ENCODE measurements at places on chromosomes 2 and 18.

DNA sequence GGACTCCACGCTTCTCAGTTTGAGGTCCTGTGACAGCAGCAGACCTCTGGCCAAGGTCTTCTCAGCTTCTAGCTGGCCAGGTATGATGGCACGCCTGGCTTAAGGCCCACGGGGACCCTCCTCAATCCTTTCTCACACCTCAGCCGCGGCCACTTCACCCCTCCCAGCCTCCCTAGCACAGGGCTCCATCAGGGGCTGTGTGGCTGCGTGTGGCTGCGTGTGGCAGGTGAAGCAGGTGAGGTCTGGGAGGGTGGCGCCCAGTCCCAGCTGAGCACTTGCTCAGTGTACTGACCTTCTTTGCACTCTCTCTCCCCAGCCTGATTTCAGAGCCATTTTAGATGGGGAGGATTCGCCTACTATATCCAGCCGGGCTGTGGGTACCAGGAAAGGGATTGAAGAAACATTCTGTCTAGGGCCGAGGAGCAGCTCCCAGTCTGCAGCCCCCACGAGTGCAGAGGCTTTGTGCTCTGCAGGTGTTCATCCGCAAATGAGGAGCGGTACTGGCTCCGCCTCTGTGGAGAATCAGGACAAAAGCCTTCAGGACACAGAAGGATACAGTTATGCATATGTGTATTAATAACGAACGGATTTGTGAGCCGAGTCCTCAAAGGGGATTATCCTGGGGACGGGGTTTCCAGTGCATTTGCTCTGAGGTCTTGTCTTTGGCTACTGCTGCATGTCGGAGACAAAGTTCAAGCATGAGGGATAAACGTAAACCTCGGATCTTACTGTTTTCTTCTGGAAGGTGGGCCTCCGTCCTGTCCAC is 236.9 kb upstream of the RAB6C start:
- DNase-seq = no peak

GRCh38 chr2:211157856-211158463 is 601.6 kb downstream of the CPS1 start:
- peak; percentile 56 for DNase-seq

- DNase-seq = no peak
Measured at GRCh38 chr18:65592435-65592834, 158.4 kb upstream of the CDH7 start.

DNA sequence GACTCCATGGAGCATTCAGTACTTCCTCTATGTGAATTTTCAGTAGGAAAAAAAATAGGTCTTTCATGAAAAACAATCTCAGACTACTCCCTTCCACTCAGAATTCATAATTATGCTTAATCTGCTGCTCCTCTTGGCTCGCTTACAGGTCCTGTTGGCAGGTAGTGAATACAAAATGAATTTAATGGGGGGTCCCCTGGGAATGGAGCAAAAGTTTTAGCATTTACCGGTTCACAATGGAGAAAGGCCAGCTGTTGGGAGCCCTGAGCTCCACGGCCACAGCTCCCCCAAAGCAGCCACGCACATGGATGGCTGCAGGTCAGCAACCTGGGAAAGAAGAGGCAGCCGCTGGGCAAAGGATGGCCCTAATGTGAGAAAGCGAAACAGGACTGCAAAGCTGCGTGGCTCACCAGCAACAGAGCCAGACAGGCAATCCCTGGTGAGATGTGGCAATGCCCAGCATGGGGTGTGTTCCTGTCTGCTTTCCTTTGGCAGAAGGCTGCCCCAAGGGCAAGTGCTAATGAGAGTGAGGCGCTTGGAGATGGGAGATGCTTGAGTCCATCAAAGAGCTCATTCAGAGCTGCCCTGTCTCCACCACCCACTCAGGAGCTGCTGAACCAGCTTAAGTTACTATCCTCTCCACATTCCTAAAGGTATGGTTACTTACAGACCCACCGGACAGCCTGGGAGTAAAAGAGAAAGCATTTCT is 447.4 kb downstream of the EPHA4 start:
- DNase-seq = no peak

GRCh38 chr2:140359056-140359771 is 1579.0 kb upstream of the NXPH2 start:
- peak; percentile 8 for DNase-seq

GRCh38 chr2:41544709-41545108 is 503.1 kb upstream of the PKDCC start:
- DNase-seq = no peak

GRCh38 chr2:191206613-191207471 is 38.4 kb upstream of the MYO1B start:
- no peak for DNase-seq

DNA sequence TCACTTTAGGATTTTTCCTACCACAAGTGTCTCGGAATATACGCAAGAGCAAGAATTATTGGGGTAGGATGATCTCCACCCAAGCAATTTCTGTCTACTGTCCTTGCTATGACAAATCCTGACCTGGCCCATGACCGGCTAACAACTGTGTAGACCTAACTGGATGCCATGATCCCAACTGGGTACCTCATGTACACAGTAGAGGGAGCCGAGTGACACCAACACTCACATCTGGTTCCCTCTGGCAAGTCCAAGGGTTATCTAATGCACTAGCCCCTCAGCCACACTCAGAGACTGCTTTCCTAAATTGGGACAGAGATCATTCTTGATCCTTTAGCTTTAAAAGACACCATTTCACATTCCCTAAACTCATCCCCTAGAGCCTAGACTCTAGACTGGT is 60.7 kb upstream of the ZNF532 start:
- no peak for DNase-seq

GRCh38 chr2:2832657-2833056 is 501.6 kb upstream of the MYT1L start:
- DNase-seq = no peak

GRCh38 chr18:75248426-75249174 is 38.0 kb downstream of the TSHZ1 start:
- no peak for DNase-seq

DNA sequence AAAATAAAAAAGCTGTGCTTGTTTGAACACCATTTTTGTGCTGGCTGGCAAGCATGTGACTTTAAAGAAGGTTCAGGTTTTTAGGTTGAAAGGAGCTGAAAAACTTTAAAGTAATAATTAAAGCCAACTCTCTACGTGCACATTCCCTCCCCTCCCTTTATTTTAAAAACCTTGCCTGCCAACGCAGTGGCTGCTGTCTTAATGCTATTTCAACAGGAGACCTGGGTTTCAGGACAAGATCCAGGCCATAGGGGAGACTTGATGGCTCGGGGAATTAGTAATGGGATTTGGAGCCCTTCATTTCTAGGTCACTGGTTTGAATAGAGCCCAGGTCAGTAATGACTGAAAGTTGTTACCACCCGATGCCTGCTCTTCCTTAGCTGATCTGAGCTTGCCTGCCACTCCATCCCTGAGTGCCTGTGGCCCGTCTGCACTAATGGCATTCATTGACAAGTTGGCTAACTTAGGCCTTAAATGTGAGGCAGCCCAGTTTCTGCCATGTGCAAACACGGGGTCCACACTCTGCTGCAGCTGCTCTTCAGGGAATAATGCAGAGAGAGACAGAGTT is 1233.2 kb upstream of the ZEB2 start:
- no peak for DNase-seq

- DNase-seq = peak; percentile 43
Measured at GRCh38 chr2:32330136-32330535, 26.7 kb upstream of the BIRC6 start.

DNA sequence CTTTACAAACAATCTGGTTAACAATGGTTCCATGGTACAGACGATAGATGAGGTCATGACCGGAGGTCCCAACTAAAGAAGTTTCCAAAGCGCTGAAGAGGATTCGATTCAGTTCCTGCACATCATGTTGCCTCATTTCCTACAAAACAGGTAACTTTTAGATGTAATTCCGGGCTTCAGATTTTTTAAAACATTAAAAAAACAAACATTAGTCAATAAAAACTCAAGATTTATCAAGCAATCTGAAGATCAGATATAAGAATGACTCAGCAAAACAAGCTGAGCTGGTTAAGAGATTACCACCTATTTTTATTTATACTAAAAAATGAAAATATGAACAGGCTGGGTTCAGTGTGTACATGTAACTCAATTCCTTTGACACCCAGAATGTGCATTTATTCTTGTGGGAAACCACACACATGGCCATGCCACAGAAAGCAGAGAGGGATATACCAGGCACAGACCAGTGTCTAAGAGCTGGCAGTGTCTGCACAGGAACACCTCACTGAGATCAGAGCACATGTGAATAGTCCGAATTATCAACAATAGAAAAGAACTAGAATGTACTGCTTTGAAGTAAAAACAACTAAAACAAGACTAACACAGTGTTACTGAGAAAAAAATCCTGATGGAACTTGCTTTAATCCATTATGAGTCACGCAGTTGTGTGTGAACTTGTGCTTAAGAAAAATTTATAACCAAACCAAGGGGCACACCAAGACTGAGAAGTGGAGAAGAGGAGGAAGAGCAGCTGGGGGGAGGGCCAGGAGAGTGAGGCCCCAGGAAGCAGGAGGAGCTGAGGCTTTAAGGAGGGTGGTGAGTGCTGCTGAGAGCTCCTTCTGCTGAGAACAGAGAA is 9.5 kb downstream of the USP40 start:
- peak; percentile 68 for DNase-seq

DNA sequence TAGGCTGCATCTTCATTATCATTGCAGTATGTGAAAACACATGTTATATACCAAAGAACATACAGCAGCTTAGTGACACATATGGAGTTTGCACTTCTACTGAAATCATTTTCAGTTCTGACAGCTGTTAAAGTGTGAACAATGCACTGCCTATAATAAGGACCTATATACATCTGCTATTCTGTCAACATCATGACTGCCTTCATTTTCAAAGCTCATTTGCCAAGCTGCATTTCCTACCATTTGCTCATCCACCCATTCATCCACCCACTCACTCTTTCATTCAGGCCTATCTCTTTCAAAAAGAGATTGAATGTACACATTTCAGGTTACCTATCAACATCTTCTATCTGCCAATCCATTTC is 81.7 kb upstream of the STK17B start:
- no peak for DNase-seq

- no peak for DNase-seq
Measured at GRCh38 chr2:45273412-45274249, 264.4 kb upstream of the SIX2 start.

GRCh38 chr2:75356865-75357264 is 157.5 kb upstream of the TACR1 start:
- DNase-seq = no peak

GRCh38 chr18:48392268-48392667 is 16.9 kb downstream of the ZBTB7C start:
- DNase-seq = no peak

All from fibroblast of upper back skin (primary cell).